Stimulated activated CD4-positive, alpha-beta T cell treated with anti-CD3 and anti-CD28 coated beads, Interleukin-1b, Interleukin-23, amount 100 ng/mL, for 4 hours (primary cell): ENCODE measurements at places on chromosomes 11 and 22.

GRCh38 chr11:128929468-128929867 is 13.2 kb downstream of the TP53AIP1 start:
- no peak for DNase-seq

DNA sequence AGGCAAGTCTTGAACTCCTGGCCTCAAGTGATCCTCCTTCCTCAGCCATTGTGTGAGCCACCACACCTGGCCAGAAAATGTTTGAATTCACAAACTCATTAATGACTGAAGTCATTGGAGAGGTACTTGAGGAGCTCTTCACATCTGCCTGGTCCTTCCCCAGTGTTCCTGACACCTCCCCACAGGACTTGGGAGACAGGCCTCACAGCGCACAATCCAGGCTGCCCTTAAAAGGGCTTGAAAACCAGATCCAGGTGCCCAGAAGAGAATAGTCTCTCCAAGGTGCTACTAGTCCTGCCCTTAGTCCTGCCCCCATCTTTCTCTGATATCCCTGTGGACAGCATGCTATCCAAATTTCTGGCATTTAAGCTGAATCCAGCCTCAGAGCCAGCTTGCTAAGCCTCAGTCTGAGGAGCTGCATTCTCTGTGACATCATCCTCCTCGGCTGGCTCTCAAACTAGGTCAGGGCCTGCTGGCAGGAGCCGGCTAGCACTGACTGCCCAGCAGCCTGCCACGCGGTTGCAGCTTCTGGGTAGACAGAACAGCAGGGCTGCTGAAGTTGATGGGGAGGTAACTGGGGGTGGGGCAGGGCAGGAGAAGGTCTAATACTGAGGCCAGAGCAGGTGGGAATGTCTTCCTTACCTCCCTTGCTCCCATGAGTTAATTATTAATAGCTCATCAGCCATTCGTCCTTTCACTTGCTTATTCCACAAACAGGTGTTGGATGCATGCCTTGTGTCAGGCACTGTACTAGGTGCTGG is 35.3 kb upstream of the NECTIN1 start:
- DNase-seq: no peak

- DNase-seq: no peak
Observed at GRCh38 chr11:117005758-117006157, 92.5 kb downstream of the SIK3 start.

- no peak for DNase-seq
Observed at GRCh38 chr11:63592975-63593395, 21.2 kb downstream of the PLAAT3 start.
